ENCODE measurements at places on chromosomes 12 and 14.

GRCh38 chr12:52204931-52205505 lies 13.2 kb upstream of the KRT80 start:
- no peak for DNase-seq

DNA sequence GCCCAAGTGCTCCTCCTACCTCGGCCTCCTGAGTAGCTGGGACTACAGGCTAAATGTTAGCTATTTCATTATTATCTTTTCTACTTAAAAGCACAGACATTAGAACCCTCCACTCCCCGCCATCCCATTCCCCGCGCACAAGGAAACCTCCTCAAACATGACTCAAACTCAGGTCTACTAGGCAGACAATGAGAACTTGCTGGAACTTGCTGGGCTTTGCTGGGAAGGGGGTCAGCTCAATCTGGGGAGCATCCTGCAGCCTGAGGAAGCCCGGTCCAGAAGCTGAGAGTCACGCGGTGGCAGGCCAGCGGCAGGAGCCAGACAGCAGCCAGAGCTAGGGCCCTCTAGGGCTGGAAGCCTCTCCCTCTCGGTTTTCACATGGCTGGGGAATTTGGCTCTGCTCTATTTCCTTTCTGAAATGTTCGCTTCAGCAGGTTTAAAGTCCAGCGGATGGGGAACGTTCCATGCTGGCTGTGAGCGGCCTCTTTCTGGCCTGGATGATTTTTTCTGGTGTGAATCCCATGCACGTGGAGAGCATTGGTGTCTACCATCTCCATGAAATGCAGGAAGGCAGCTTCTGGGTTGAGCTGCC lies 68.5 kb downstream of the SLC6A12 start:
- DNase-seq: no peak

DNA sequence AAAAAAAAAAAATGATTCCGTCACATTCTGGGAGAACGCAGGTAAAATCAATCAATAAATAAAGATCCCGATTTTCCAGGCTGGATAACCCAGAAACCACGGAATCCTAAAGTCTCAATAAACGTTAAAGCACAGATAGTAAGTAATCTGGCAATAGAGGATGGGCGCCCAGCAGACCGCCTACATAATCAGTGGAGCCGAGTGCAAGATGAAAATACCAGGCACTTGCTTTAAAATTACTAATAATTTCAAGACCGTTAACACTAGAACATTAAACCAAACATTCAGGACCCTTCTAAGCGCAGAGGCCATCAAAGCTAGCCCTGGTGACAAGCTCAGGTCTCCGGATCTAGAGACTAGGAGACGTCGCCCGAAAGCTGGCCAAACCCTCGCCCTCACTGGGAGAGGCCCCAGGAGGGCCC lies 1.2 kb upstream of the DCAF11 start:
- DNase-seq: no peak

GRCh38 chr12:5177731-5178130 lies 134.1 kb downstream of the KCNA5 start:
- no peak for DNase-seq

Measured in muscle of arm (tissue), 14 donors.